ENCODE measurements at places on chromosomes 3 and 15.
A peak's percentile ranks its signal among the peaks of the same experiment; 100 is the strongest.

DNA sequence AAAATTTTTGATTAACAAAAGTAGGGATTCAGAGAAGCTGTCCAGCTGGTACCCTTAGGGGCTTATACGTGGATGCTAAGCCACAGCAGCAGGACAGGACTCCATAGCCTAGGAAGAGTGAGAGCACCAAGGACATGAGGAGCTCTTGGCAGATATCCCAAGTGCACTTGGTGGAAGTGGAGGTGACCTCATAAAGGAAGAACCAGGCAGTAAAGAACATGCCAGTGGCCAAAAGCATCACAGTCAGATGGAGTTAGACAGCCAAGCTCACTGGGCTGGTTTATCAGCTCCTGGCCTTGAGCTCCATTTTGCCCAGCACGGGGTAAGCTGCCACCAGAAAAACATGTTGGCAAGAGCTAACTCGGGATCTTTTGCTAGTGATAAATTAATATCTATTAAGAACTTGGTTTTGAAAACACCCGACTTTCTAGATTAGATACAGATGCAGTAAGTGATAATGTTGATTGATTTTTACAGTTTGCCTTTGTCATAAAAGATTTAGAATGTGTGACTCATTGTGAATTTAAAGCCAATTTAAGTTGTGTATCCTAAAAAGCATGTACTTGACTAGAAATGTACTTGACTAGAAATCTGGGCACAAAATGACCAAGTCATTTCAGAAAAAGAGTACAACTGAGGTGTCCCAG, 108.0 kb downstream of the CMSS1 start:
- no peak for DNase-seq

DNA sequence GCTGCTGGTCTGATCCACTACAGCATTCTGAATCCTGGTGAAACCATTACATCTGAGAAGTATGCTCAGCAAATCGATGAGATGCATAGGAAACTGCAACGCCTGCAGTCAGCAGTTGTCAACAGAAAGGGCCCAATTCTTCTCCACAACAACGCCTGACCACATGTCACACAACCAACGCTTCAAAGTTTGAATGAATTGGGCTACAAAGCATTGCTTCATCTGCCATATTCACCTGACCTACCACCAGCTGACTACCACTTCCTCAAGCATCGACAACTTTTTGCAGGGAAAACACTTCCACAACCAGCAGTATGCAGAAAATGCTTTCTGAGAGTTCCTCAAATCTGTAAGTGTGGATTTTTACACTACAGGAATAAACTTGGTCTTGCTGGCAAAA, 54.7 kb upstream of the C2CD4B start:
- no peak for DNase-seq

DNA sequence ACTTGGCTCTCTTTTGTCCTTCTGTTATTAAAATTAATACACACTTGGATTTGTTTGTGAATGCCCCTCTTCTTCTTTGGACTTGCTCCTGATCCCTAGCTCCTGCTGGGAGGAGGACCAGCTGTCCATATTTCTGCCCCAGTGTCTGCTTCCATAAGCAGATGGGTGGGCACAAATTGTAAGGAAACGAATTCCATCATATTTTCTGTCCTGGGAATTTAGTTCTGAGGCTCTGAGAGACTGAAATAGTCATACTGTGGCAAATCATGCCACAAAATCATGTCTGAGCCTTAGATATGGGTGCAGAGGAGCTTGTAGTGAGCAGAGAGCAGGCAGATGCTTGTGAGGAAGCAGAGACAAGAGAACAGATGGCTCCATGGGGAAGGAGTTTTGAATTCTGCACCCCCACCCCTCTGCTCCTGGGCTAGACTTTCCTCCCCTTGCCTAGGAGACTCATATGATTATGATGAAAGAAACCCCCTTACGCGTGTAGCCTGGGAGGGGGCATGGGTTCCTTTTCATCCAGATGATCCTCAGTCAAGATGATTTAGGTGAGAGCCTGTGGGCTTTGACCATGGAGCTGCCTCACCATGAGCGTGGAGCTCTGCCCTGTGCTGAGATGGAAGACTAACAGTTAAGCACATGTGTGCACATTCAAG, 50.6 kb downstream of the SV2B start:
- DNase-seq, result no peak

- no peak for DNase-seq
These were observed 30.1 kb upstream of the ADAMTS7 start for GRCh38 chr15:78841376-78841706.

GRCh38 chr3:20539666-20540065, 353.7 kb upstream of the SGO1 start:
- DNase-seq, result no peak

DNA sequence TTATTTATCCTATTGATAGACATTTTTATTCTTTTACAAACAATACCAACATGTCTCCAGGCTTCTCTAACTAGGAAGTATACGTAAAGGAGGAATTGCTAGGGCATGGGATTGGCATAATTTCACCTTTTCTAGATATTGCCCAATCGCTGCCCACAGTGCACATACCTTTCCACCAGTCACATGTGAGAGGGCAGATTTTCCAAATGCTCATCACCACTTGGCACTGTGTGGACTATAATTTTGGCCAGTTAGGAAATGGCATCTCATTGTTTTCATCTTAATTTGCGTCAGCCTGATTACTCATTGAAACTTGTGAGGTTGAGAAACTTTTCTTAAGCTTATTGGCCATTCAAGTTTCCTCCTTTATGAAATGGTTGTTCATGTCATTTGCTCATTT, 57.4 kb upstream of the POLR2M start:
- DNase-seq, result no peak

- no peak for DNase-seq
These were observed 35.1 kb downstream of the MDFIC2 start for GRCh38 chr3:70277304-70277703.

- DNase-seq, result no peak
These were observed 77.8 kb downstream of the IL20RB start for GRCh38 chr3:137035631-137036030.

GRCh38 chr15:87269566-87269965, 987.0 kb downstream of the NTRK3 start:
- no peak for DNase-seq

GRCh38 chr3:136042608-136043221, 77.2 kb downstream of the PPP2R3A start:
- DNase-seq, result peak; percentile 18

DNA sequence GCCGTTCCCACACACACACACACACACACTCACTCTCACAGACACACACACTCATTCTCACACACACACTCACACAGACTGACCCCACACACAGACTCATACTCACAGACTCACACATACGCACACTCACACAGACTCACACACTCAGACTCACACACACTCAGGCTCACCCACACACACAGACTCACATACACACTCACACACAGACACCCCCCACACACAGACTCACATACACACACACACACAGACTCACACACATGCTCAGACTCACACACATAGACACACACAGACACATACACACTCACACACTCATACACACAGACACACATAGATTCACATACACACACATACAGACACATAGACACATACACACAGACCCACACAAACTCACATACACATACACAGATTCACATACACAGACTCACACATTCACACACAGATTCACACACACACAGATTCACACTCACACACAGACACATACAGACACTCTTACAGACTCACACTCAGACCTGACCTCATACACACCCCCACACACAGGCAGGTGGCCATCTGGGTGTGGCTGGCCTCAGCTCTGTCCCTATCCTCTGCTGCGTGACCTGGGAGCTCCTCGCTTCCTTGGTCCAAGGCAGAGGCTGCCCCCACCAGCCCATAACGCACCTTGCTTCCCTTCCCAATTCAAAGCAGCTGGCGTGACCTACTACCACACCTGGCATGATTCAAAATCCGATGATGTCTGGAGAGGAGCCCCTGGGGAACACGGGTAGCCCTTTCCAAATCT, 1.9 kb downstream of the C3orf22 start:
- no peak for DNase-seq

DNA sequence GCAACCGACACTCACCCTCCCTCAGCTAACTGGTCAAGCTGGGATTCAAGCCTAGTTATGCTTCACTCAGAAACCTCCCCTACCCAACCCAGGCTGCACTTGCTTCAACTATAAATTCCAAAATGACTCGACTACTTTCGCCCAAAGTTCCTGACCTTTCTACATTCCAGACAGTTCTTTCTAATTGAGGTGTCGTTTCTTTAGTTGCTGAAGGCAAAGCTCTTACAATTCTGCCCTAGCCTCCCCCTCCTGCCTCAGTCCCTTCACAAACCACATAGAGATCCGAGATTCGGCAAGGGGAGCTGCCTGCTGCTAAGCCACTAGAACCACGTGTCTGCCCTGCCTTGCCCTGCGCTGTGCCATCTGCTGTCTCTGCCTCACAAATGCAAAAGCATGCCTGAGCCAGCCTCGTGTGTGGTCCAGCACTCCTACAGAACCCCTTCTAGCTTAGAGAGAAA, 74.7 kb upstream of the SH3GL3 start:
- DNase-seq, result no peak

DNA sequence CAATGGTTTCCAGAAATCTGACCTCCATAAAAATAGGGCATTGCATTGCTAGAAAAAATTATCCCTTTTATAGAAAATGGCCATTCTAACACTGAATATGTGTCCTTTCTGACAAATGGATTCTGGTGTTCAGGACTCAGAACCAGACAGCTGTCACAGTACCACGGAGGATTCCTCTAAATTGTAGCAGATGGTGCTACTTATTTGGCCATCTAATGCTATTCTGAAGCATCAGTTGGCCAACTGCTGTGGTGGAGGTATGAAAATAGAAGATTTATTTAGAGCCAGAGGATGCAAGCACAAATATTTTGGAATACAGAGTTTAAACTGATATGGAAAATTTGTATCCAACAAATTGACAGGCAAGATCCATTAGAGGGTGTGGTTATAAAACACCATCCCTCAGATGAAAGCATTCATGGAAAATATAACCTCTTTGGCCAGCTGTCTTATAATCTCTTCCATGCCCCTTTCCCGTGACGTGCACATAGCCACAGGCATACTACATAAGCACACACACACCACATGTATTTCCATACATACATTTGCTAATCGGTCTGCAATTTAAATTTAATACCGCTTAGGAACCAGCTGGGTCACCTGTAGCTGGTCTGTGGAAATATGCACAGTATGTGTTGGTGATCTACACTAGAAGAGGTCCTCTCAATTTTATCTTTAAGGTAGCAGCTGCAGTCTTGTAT, 302.7 kb upstream of the KCNMB2 start:
- DNase-seq, result no peak

- DNase-seq, result no peak
These were observed 97.6 kb upstream of the STRIT1 start for GRCh38 chr3:155391104-155391503.

GRCh38 chr3:117687096-117687495, 977.5 kb downstream of the TUSC7 start:
- DNase-seq, result no peak

DNA sequence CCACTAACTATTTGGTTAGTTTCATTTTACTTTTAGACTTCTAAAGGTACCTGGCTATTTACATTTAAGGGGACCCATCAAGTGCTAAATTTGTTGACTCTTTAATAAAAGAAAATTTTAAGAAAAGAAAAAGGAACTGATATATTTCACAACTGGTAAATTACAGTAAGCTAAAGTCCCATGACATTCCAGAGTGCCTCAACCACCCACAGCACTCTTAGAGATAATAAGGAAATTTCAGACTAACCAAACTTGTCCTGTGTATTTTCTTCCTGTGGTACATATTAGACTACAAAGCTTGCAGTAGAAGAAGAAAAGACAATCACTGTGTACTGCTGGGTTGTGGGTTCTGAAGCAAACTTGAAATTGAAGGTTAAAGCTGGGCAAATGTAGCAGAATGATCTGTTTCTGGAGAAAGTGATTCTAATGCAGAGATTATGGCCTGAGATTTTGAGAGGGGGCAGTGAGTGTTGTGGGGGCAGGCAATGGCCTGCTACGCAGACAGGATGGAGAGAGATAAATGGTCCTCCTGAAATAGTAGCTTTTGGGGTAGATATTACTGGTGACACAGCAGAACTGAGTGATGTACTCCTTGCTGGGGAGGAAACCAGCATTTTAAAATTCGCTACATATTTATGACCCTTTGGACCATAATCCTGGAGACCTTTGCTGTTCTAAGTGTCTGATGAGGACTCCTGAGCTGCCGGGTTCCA, 24.5 kb upstream of the MFSD1 start:
- no peak for DNase-seq

DNA sequence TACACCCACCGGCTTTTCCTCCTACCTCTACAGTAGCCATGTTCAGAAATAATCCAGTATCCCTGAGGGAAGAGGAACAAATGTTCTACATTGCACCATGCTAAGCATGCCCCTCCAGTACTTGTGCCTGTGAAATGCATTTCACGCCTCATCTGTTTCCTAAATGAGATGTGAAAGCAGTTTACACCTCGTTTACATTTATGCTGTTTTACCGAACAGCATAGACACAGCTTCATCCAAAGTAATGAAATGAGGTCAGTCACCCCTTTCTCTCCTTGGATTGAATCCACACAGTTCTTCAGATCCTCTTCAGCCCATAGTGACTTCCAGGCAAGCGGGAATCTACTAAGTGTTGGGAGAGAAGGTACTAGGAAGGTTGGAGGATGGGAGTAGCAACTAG, 514.3 kb downstream of the PDCD6IP start:
- no peak for DNase-seq

- DNase-seq, result no peak
These were observed 77.1 kb downstream of the BFSP2 start for GRCh38 chr3:133476971-133477375.

DNA sequence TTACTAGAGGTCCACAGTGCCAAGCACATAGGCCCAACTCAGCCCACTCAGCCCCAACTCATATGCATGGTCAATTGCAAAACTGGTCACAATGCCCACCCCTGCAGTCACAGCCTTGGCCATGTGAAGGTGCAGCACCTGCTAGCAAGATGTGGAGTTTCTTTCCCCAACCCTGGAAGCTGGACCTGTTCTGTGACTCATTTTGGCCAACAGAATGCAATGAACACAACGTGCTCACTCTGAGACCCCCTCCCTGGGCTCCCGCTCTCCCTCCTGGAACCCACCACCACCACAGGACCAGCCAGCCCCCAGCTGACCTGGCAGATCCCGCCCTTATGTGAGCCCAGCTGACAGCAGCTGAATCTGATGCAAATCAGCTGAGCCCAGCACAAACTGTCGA, 34.4 kb downstream of the ALDH1L1 start:
- DNase-seq, result no peak

DNA sequence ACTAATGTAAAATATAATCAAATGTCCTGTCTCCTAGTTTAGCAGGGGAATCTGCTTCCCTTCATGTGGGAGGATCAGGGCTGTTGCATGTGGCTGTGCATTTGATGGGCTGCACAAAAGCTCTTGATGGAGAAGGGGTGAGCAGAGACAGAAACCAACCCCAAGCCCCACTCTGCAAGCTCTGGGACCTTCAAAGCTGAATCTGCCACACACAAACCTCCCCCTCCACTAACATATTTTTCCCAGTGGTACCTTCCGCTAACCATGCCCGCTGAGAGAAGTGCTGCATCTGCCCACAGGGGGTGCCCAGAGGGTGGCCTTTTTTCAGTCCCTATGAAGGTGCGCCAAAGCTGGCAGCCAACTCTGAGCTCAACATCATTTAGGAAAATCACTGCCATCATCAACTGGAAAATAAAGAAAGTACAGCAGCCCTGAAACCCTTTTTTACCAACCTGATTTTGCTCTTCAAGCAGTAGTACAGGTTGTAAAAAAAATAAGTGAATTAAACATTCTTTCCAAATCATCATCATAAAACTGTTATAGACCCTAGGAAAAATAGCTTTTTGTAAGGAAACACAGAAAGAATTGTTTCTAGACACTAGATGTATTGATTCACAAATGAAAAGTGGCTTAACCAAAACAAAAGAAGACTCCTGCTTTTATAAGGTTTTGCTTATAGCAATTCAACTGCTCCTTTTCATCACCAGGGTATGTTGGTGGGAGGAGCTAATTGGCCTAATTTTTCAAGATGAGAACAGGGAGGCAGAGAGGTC, 97.0 kb downstream of the HHLA2 start:
- DNase-seq, result no peak

Measured in CD4-positive, alpha-beta T cell treated with Interleukin-21 for 1 hour (primary cell).